ENCODE measurements at places on chromosomes 4 and X. TPM values are rescaled to one million over a fixed set of nuclear protein-coding genes. Genes with fewer than 3 reads are reported as not detected.

Gene MAML3
- total RNA-seq = 4.4 TPM

Gene NOX1
- not detected for total RNA-seq

Gene OCRL
- total RNA-seq = 14.5 TPM

Gene SEC24D
- total RNA-seq = 39.3 TPM

Gene CCNG2
- total RNA-seq = 24.7 TPM

DNA sequence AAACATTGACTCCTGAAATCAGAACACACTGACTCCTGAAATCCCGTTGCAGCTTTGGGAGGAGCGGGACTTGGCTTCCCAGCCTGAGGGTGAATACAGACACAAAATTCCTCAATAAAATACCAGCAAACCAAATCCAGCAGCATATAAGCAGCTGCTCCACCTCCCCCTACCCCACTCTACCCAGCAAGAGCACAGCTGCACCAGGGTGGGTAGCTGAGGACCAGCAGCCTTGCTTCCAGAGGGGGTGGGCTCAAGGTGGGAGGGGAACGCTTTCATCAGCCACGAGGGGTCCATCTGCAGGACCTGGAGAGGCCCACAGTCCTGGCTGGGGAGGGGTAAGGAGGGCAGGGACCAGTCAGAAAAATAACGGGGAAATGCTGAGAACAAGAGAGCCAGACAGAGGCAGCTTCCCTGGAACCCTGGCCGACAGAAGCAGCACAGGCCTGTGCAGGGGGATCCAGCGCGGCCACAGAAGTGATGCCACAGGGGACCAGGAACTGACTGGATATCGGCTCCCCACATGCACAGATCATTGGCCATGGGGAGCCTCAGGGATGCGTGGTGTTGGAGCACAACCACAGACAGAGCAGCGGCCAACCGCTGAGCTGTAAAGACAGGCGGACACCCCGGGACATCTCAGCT, 49.8 kb downstream of the FGFRL1 start:
- no peak for DNase-seq

DNA sequence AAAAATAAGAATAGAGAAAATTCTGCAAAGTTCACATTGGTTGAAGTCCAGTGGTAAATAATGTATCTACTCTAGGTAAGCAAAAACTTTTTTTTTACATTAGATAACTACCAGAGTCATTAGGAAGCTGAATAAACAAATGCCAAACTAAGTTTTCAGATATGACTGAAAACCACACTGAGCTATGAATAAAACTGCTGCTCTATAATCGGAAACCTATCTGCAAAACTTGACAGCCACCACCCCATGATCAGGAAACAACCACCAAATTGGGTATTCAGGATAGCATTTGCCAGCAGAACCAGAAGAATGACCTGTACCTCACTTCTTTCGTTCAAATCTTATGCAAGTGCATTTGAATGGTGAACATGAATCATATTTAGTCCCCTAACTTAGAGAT, 173.0 kb upstream of the TET2 start:
- no peak for DNase-seq

DNA sequence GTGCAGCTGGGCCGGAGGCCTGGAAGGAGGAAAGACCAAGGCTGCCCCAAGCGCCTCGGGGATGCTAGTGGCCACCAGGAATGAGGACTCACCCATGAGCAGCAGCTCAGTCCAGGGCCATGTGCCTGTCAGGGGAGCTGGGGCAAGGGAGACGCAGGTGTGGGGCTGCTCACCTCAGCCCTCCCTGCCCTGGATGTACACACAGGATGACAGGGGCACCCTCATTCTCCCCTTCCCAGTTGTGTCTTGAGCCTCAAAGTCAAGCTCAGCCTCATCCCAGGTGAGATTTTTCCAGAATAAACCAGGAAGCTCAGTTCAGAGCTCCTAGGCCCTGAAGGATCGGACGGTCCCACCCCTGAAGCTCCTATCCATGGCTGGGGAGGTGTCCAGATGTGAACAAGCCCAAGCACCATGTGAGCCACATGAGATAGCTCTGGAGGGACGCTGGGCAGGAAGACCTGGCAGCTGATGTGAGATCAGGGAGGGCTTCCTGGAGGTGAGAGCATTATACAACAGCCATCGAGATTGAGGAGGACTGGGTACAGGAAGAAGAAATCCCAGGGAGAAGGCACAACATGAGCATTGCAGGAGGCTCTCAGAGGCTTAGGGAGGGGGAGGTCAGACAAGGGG, 23.0 kb downstream of the HTRA3 start:
- DNase-seq = no peak

DNA sequence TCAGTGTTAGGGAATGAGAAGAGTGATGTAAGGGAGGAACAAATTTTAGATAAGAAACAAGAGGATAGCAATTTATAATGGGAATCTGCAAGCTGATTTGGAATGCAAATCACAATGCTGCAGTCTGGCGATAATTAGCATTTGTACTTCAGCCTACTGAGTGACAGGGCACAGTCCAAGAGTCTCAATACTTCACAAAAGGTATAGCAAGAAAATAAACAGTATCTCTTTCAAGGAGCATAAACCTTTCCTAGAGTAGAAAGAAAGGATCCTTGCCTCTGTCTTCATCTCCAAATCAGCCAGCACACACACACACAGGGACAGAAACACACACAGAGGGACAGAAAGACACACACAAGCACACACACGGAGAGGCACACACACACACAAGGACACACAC, 1.1 kb upstream of the GPM6A start:
- no peak for DNase-seq

DNA sequence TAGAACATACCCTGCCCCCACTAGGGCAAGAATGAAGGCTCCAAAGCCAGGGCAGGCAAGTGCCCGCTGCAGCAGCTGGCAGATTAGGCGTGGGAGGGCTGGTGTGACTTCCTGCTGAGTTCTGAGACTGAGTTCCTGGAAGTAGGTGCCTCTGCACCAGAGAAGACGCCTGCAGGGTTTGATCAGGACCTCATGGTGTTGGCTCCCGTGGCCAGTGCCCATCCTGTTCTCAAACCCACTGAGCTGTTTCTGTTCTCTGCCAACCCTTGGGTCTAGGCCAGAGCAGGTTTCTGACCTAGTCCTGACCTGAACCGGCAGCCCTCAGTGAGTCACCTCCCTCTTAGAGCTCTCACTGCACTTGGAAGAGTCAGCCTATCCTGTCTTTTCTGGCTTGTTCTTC, 220.7 kb downstream of the HS6ST2 start:
- DNase-seq = no peak

- DNase-seq = no peak
Measured at GRCh38 chr4:65302145-65302544, 368.1 kb downstream of the EPHA5 start.

DNA sequence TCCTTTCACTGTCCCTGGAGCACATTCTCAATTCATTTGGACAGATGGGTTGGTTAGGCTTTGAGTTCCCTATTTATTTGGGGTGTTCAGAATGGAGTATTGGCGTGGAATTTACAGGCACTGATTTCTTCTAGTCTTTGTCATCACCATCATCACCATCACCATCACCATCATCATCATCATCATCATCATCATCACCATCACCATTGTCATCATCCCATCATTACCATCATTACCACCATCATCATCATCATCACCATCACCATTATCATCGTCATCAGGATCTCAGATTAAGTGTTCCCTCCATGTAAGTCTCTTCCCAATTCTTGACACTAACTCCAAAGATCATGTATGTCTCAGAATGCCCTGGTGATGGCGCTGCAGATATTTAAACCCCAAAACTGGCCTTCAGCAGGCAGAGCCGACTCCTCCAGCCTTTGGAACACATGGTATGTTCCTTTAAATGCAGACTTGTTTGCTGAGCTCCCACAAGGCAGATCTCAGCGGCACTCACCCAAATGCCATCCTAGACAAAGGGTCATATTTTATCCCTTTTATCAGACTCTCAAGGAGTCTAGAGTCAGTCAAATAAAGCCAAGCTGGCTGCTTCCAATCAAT, 19.8 kb upstream of the FAM9A start:
- no peak for DNase-seq

- no peak for DNase-seq
Measured at GRCh38 chrX:128007882-128008281, 44.3 kb downstream of the ACTRT1 start.

- DNase-seq = no peak
Measured at GRCh38 chr4:18934197-18934596, 912.6 kb upstream of the LCORL start.
